ENCODE measurements at places on chromosomes 7 and 10.

- DNase-seq: no peak
These were observed 76.9 kb upstream of the LANCL2 start for GRCh38 chr7:55288070-55288824.

- DNase-seq: no peak
These were observed 103.8 kb upstream of the PPIF start for GRCh38 chr10:79243181-79244067.

DNA sequence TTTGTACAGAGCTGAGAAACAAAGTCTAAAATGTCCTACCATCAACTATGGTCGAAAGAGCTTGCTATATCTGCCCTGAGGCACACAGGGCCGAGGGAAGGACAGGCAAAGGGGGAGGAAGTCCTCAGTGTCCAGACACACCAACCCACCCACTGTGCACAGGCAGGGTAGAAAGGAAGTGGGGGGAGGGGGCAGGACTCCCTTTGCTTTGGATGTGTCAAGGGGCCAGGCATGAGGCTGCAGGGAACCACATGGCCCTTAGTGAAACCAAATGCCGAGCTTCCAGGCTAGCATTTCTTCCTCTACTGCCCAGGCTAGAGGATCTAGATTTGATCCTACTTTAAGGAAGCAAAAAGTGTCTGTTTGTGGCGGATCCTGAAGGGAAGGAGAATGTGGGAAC lies 28.6 kb downstream of the KCNH2 start:
- DNase-seq: no peak

DNA sequence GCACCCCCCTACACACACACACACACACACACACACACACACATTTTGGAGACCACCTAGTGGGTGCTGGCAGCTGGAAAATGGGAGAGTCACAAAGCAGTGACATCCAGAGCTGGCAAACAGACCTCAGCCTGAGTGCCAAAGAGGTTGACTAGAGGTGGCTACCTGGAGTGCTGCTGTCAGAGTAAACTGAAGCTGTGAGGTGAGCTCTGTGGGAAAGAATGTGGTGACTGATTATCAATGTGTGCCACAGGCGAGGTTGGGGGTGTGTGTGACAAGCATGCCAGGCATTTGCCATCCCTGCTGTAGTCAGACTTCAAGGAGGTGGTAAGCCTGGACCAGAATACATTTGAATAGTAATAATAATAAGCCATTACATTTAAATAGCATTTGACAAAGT lies 120.6 kb downstream of the SLIT1 start:
- DNase-seq: no peak

DNA sequence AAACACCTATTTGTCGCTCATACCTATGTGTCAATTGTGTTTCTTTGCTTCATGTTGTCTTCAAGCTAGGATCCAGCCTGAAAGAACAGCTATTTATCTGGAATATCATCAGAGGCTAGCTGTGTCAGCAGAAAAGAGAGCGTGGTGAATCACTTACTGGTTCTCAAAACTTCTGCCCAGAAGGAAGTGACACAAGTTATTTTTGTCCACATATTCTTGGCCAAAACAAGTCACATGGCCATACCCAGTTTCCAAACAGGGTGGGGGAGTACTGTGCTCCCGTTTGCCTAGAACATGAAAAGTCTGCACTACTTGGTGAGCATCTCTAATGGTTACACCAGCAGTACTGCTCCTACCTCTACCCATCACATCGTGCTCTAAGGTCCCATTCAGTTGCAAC lies 160.9 kb upstream of the CSTF2T start:
- DNase-seq: no peak

- DNase-seq: no peak
These were observed 144.1 kb downstream of the HERPUD2 start for GRCh38 chr7:35550831-35551230.
